Psoas muscle (tissue), 8 donors: ENCODE measurements at places on chromosomes 6 and 20. TPM values are rescaled to one million over a fixed set of nuclear protein-coding genes. Genes with fewer than 3 reads are reported as not detected.

Gene MAN1A1
- total RNA-seq: 14.6 TPM

Gene GRM1
- total RNA-seq: not detected

Gene MYMX
- total RNA-seq: 0.54 TPM

Gene CALHM4
- total RNA-seq: not detected

Gene MEI4
- total RNA-seq: not detected

Gene HSPA12B
- total RNA-seq: 9.7 TPM

DNA sequence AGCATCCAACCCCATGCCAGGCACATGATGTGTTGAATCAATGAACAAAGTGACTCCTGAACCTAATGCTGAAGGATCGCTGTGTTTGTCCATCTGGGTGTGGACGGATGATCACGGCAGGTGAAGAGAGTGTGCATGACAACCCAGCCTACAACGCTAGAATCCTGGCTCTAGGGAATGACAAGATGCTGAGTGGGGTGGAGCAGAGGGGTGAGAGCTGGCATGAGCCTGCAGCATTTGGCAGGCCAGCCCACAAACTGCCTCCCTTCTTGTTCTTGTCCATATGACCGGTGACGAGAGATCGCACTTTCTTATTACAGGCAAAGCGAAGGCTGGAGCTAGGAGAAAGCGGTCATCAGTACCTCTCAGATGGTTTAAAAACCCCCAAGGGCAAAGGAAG, 54.7 kb upstream of the CDKAL1 start:
- no peak for DNase-seq

- no peak for DNase-seq
Measured at GRCh38 chr6:97626671-97627441, 343.8 kb upstream of the MMS22L start.

DNA sequence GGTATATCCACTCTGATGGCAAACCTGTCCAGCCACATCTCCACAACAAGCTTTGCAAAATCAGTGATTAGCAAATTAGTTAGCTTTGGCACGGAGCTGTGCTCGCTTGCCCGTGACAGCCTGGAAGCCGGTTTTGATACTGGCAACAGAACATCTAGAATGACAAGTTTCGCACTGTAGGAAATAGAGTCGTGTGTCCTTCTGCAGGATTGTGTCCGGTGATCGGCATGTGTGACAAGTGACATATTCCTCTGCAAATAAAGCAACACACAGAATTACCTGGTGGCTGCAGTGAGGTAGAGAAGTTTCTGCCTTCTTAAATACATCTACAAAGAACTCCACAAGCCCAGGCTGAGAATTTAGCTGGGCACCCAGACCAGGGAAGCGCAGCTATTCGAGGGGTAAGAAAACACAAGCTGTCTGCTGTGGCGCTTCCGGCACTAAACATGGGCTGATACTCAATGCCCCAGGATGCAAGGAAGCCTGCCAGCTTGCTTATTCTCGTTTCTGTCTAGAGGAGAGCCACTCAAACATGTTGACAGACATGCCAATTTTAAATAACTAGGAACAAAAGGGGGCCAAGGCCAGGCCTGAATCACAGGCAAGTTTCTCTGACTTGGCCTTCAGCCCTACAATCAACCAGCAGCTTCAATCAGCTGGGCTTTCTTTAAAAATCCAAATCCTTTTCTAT, 22.2 kb downstream of the EIF2S2 start:
- DNase-seq: no peak

- DNase-seq: no peak
Measured at GRCh38 chr6:71049198-71049770, 92.4 kb upstream of the B3GAT2 start.

- no peak for DNase-seq
Measured at GRCh38 chr6:20029979-20030378, 182.3 kb downstream of the MBOAT1 start.

- no peak for DNase-seq
Measured at GRCh38 chr6:82118150-82118562, 129.4 kb downstream of the IBTK start.
